ENCODE measurements at places on chromosomes 5 and 9.

GRCh38 chr9:81083854-81084512 lies 605.4 kb downstream of the TLE1 start:
- no peak for DNase-seq

- DNase-seq: no peak
Measured at GRCh38 chr5:139296862-139297326, 3.4 kb downstream of the MATR3 start.

DNA sequence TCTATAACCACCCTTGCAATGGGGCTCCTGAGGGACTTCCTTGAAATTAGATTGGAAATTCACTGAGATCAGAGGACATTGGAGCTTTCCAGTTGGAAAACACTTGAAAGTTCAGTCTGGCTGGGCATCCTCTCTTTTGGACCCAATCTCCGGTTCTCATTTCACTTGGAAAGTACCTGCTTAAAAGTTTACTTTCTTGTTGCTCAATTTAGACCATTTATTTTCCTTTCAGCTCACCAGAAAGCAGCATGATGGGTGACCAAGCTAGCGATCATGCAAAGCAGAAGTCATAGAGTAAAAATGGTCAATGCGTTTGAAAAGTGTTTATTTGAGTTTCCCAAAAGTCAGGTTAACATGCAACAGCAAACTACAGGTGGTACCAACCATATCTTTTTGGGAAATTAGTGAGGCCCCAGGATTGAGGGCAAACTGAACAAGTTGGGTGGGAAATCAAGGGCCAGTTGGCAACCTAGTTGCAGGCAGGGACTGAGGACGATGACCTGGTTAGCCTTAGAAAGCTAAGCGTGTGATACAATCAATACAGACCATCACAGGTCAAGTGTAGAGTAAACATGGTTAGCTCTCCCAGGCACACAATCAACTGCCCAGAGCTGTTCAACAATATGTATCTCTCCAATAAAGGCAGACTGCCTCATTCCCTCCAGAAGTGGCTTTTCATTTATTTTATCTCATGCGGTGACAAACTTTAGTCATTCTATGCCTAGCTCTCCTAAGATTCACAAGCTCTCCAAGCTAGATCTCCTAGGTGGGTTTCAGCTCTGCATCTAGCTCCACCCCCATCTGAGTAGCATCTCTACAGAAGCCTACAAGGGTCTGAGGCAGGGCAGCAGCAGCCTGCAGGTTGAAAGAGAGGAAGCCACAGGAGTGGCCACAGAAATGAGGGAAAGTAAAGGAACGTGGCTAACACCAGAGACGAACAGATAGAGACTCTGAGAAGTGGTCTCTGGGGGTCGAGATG lies 136.9 kb downstream of the UGCG start:
- no peak for DNase-seq

GRCh38 chr9:110579862-110580219 lies 300 bp upstream of the SVEP1 start:
- DNase-seq: peak; percentile 83

GRCh38 chr5:72955143-72955767 lies 586 bp upstream of the FCHO2 start:
- DNase-seq: no peak

- no peak for DNase-seq
Measured at GRCh38 chr9:77949751-77950436, 81.7 kb downstream of the GNAQ start.
